ENCODE measurements at places on chromosomes 1 and 21. TPM values are rescaled to one million over a fixed set of nuclear protein-coding genes. Genes with fewer than 3 reads are reported as not detected.

The CIART gene
- 3.5 TPM for total RNA-seq

The VWA1 gene
- 41.1 TPM for total RNA-seq

The INAVA gene
- 0.16 TPM for total RNA-seq

The HCN3 gene
- 3.3 TPM for total RNA-seq

The GRIK1 gene
- 0.16 TPM for total RNA-seq

The AQP10 gene
- not detected for total RNA-seq

The CACNA1S gene
- not detected for total RNA-seq

The MFSD2A gene
- 8.0 TPM for total RNA-seq

The C1QTNF12 gene
- total RNA-seq, result 2.9 TPM

The SIK1 gene
- 120 TPM for total RNA-seq

The ZBED6 gene
- 44.8 TPM for total RNA-seq

The TRPM2 gene
- 12.0 TPM for total RNA-seq

The CFHR5 gene
- total RNA-seq, result not detected

The FBXO2 gene
- 0.71 TPM for total RNA-seq

The DNAH14 gene
- total RNA-seq, result 4.8 TPM

The LCE1A gene
- total RNA-seq, result not detected

The ATAD3B gene
- 12.6 TPM for total RNA-seq

The RNF187 gene
- total RNA-seq, result 82.4 TPM

The OR10J1 gene
- total RNA-seq, result not detected

The DCST1 gene
- not detected for total RNA-seq

The SPRR3 gene
- total RNA-seq, result not detected

The PTPRF gene
- 270 TPM for total RNA-seq

The S100A11 gene
- 750 TPM for total RNA-seq

The OR2L2 gene
- total RNA-seq, result 0.10 TPM

The B3GALT2 gene
- total RNA-seq, result not detected

The CLCNKB gene
- total RNA-seq, result 0.35 TPM

The CTH gene
- 2.5 TPM for total RNA-seq

The BCL2L15 gene
- total RNA-seq, result 0.87 TPM

The SLC35F3 gene
- total RNA-seq, result not detected

The SPATA46 gene
- total RNA-seq, result not detected

The NBPF4 gene
- not detected for total RNA-seq

The MYOCOS gene
- not detected for total RNA-seq

The ARHGEF19 gene
- 6.7 TPM for total RNA-seq

The RBM11 gene
- total RNA-seq, result not detected

The S100A3 gene
- total RNA-seq, result 2.2 TPM

The TTC22 gene
- total RNA-seq, result not detected

The NHLH1 gene
- total RNA-seq, result 0.42 TPM

The APCS gene
- not detected for total RNA-seq

The CFHR2 gene
- total RNA-seq, result not detected

The OSCP1 gene
- 7.0 TPM for total RNA-seq

The RCSD1 gene
- total RNA-seq, result 12.7 TPM

The TRIM46 gene
- total RNA-seq, result 0.22 TPM

The LRRN2 gene
- 5.7 TPM for total RNA-seq

The AMY1B gene
- not detected for total RNA-seq

The SLC30A10 gene
- 0.19 TPM for total RNA-seq

The PLA2G2C gene
- 0.74 TPM for total RNA-seq
